NCI-H2171 treated with DMSO at 0.1 percent for 48 hours (cell line): ENCODE measurements at places on chromosomes 12 and 14.

DNA sequence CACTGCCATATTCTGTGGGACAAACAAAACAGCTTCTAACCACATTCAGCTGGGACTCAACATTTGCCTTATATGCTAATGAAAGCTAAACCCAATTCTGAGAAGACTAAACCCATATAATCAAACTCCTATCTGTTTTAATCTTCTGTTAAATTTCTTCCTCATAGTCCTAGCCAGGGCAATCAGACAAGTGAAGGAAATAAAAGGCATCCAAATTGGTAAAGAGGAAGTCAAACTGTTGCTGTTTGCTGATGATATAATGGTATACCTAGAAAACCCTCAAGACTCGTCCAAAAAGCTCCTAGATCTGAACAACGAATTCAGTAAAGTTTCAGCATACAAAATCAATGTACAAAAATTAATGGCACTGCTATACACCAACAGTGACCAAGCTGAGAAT is 157.1 kb downstream of the PHLDA1 start:
- no peak for DNase-seq

- no peak for DNase-seq
Observed at GRCh38 chr14:30849354-30849753, 25.0 kb upstream of the COCH start.

DNA sequence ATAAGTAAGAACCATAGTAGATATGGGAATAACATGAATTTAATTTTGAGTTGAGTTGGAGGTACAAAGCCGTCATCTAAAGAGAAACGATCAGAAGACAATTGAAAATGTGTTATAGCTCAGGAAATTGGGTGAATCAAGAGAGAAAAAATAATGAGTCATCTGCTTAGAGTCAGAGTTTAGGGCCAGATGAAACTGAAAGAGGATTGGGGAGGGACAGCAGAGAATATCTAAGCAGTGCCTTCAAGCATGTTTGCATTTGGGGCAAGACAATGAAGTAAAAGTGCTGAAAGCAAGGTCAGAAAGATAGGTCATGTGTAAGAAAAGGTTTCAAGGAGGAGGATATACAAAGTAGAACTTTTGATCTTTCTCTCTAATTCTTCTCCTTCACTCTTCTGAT is 49.4 kb downstream of the SLC15A5 start:
- DNase-seq: no peak

GRCh38 chr14:28483506-28483905 is 283.1 kb upstream of the FOXG1 start:
- no peak for DNase-seq

GRCh38 chr14:95261616-95262510 is 57.8 kb downstream of the CLMN start:
- DNase-seq: no peak

DNA sequence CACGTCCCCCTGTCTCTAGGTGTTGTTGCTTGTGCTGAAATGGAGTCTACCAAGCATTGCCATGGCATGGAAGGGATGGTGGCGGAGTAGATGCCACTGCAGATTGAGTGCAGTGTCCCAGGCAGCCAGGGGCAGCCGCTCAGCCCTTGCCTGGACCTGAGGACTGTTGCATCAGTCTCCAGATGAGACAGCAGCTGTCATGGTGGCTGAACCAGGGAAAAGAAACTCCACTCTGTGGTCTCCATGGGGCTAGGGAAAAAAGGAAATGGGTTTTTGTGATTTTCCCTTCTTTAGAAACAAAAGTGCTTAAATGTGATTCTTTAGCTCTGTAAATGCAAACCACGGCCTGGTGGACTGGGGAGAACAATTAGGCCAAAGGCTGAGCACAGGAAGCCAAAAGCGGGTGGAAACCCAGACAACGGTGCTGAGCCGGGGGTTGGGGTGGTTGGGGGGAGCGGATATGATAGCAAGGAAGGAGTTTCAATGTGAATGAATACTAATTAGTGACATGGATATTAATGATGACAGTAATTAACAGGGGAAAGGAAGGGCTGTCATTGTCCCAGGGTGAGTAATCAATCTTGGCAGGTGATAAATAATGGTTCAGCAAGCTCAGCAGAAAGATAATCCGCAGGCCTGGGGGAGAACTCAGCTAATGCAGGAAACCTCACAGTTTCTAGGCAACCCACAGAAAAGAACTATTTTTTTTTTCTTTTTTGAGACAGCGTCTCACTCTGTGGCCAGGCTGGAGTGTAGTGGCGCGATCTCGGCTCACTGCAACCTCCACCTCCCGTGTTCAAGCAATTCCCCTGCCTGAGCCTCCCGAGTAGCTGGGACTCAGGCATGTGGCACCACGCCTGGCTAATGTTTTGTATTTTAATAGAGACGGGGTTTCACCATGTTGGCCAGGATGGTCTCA is 442.6 kb downstream of the DPF3 start:
- no peak for DNase-seq

DNA sequence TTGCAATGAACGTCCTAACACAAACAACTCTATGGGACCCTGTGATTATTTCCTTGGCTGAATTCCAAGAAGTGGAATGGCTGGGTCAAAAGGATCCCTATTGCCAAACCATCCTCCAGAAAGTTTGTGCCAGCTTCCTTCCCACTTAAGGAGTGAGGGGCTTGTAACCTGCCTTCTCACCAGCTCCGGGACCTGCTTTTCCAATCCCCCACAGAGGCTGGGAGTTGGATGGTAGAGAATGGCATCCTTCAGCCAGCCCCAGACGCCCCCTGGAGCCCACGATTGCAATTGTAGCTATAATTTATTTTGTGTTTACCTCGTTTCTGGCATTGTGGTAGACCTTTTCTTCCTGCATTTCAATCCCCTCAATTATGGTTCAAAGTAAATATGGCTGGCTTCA is 9.7 kb upstream of the ZDHHC22 start:
- peak; percentile 59 for DNase-seq

- DNase-seq: no peak
Observed at GRCh38 chr12:30146561-30146960, 362.8 kb upstream of the TMTC1 start.

- DNase-seq: no peak
Observed at GRCh38 chr14:99749763-99750715, 43.2 kb upstream of the EML1 start.

- peak; percentile 59 for DNase-seq
Observed at GRCh38 chr12:112439769-112440168, 21.0 kb downstream of the PTPN11 start.

GRCh38 chr12:132343294-132344004 is 14.1 kb upstream of the GALNT9 start:
- no peak for DNase-seq

DNA sequence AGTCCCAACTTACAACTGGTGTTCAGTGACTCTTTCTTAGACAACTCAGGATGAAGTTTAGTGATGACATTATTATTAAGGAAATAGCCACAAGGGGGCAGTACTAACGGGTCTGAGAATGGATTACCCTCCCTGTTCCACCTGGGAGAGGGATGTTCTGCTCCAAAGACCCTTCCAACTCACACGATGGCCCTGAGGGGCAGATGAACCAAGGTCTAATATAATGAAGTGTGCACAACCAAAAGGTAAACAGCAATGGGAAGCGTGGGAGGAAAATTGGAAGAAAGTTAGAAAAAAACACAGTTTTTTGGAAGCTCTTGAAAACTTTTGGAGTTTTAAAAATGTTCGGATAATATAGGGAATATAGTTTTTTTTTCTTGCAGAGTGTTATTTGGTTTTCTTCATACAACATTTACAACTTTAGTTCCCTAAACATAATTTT is 24.0 kb downstream of the FGF6 start:
- peak; percentile 49 for DNase-seq

DNA sequence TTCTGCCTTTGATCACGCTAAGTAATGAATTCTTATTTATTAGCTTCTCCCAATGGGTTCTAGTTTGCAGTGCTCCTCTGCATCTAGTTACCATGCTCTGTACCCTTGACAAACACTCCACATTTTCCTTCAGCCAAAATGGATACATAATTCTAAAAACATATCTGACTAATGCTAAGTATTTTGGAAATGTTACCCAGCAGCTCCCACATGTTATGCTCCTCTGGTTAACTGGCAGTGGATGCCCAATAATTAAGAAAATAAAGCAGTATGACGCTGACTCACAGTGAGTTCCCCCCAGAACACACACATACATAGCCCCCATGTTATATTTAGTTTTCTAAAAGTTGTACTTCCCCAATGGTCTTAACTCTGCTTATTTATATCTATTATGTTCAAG is 74.6 kb downstream of the STXBP6 start:
- no peak for DNase-seq

GRCh38 chr12:101855976-101856375 is 21.4 kb upstream of the DRAM1 start:
- no peak for DNase-seq

DNA sequence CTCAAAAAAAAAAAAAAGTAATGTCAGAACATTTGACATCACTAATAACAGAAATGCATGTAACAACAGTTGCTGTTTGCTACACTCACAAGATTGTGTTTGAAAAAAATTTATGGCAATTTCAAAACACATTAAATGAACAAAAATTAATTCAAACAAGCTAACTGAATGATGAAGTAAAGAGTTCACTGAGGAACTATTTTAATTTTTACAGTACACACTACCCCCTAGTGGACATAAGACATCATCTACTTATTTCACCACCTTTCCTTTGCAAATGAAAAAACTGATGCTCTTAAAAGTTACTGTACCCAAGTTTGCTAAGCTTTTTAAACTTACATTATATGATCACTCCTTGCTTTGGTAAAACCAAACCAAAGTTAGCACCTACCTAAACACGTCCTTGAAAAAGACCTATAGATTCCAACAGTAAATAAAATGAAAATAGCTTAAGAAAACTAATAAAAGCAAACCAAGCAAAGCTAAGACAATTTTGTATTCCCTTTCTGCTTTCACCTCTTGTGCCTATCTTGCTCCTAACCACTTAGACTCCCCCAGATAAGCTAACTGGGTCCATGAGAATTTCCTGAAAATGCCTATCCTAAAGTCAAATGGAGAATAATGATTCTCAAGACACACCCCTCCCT is 22.2 kb downstream of the UBE2N start:
- peak; percentile 64 for DNase-seq

DNA sequence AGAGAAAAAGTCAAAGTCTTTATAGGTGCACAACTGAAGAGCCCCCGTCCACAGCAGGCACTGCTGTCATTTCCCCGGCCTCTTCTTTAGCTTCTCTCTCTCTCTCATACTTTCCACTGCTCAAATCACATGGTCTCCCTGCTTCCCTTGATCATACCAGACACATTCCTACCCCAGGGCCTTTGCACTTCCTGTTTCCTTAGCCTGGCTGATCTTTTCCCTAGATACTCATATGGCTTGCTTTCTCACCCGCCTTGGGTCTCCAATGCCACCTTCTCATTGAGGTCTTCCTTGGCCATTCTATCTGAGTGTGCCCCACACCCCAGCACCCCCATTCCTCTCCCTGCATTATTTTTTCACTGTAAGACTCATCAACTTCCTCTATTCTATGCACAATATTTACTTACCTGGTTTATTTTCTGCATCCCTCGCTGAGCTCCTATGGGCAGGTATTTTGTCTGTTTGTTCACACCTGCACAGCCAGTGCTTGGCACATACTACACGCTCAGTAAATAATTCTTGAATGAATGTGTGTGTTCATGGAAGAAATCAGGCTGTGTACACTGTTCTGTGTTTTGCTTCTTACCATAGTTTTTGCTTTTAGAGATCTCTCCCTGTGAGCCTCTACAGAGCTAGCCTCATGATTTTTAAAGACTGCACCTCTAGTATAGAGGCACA is 31.9 kb downstream of the SERPINA1 start:
- DNase-seq: no peak

DNA sequence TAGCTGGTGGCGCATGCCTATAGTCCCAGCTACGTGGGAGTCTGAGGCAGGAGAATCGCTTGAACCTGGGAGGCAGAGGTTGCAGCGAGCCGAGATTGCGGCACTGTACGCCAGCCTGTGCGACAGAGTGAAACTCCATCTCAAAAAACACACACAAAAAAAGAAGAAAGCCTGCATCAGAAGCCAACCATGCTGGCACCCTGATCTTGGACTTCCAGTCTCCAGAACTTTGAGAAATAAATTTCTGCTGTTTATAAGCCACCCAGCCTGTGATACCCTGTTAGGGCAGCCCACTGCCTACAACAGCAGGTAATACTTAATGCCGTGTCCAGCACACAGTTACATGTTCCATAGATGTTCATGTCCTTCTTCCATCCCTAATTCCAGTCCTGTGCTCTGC is 62.7 kb downstream of the NDUFA12 start:
- no peak for DNase-seq
